ENCODE measurements at places on chromosomes 6 and 20.

GRCh38 chr6:46410334-46410953 is 80.8 kb downstream of the RCAN2 start:
- no peak for DNase-seq

DNA sequence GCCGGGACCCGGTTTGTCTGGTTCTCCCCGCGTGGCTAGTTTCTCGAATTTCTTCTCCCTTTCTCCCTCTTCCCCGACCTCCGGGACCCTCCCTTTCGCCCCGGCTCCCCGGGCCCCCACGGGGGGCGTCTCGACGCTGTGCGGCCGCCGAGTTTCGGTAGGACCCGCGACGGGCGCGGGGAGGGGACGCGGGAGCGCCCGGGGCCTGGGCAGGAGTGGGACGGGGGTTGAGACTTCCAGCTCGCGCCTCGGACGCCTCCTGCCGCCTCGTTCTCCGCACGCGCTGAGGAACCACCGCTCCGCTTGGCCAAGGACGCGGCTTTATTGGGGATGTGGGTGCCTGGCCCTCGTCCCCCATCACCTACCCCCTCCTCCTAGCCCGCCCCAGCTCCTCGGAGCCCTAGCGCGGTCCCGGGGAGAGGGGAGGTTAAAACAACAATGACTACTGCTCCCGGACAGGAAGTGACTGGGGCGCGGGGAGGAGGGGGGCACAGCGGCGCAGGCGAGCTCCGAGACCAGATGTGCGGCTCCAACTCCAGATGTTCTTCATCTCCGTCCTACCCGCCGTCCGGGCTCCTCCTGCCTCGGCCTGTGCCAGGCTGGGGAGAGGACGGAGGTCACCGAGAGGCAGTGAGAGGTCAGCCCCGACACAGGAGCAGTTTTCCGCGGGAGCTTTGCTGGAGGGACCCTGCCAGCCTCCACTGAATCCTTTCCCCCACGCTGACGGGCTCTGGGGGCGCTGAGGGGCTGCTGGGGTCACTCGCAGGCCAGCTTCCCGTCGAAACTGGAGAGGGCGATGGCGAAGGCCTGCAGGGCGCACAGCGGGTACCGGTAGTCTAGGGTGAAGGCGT is 917 bp upstream of the TEAD3 start:
- DNase-seq = no peak

GRCh38 chr6:137836788-137837187 is 30.3 kb upstream of the TNFAIP3 start:
- no peak for DNase-seq

GRCh38 chr6:68638230-68638900 is 3.3 kb downstream of the ADGRB3 start:
- DNase-seq = no peak

- DNase-seq = no peak
Observed at GRCh38 chr6:105273589-105273988, 93.8 kb upstream of the POPDC3 start.

DNA sequence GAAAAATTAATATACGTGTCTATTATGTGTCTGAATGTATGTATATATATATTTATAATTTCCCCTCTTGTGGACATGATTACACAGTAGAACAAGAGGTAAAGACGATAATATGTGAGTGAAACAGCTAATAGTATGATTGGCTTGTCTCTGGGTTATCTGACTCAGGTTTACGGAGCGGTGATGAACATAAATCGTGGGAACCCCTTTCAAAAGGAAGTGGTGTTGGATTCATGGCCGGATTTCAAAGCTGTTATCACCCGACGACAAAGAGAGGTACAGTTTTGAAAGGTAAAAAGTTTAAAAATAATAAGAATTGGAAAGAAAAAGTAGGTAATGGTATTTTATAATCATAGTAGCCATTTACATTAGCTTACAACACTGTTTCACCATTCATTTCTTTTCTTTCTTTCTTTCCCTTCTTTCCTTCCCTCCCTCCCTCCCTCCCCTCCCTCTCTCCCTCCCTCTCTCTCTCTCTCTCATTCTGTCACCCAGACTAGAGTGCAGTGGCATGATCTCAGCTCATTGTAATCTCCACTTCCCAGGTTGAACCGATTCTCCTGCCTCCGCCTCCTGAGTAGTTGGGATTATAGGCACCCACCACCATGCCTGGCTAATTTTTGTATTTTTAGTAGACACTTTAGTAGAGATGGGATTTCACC is 15.9 kb downstream of the GLYATL3 start:
- no peak for DNase-seq

DNA sequence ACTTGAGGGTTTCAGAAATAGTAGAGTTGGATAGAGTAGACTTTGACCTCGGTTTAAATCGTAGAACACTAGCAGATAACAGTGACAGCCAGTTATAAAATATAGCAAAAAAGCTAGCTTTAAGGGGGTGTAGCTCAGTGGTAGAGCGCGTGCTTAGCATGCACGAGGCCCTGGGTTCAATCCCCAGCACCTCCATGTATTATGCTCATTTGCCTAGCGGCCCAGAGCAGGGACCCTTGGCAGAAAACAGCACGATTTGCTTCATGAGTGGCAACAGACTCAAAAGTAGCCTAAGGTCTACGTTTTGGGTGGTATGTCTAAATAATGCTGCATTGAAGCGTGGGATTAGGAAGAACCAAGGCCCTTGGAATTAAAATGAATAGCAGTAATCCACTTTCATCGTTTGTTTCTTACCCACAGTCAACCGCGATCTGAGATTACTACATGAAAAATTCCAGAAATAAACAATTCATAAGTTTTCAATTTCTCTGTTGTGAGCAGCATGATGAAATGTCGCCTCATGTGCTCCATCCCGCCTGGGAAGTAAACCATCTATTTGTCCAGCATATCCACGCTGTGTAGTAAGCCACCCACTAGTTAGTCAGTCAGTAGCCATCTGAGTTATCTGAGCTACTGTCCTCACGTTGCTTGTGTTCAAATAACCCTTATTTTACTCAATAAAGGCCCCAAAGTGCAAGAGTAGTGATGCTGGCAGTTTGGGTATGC is 184.9 kb downstream of the GPX5 start:
- DNase-seq = no peak

GRCh38 chr6:102215425-102215824 is 821.9 kb downstream of the GRIK2 start:
- DNase-seq = no peak

- DNase-seq = no peak
Observed at GRCh38 chr6:148104131-148104530, 238.5 kb upstream of the SASH1 start.

DNA sequence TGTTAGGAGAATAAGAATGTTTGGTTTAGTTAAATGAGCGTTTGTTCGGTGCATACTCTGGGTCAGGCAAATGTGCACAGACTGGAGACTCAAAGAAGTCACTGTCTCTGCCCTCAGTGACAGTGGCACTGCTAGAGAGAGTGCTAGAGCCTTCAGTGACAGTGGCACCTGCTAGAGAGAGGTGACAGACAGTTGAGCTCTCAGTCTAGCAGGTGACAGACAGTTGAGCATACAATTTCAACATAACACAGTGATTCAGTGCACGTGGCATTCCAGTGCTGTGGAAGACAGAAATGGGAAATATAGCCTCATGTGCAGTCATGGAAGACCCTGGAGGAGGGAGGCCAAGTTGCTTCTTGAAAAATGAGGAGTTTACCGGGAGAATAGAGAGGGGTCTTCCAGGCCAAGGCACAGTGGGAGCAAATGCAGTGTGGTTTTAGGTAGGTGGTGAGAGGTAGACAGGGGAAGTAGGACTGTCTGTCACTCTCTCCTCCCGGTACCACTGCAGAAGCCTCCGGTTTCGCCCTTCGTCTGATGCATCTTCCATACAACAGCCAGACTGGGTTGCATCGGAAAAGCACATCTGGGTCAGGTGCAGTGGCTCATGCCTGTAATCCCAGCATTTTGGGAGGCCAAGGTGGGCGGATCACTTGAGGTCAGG is 107.9 kb upstream of the CLDN20 start:
- DNase-seq = no peak

- no peak for DNase-seq
Observed at GRCh38 chr20:56953048-56953586, 313.3 kb downstream of the BMP7 start.

GRCh38 chr20:49985617-49986016 is 2.8 kb downstream of the SNAI1 start:
- no peak for DNase-seq

- DNase-seq = no peak
Observed at GRCh38 chr6:56772737-56773184, 130.1 kb upstream of the DST start.

DNA sequence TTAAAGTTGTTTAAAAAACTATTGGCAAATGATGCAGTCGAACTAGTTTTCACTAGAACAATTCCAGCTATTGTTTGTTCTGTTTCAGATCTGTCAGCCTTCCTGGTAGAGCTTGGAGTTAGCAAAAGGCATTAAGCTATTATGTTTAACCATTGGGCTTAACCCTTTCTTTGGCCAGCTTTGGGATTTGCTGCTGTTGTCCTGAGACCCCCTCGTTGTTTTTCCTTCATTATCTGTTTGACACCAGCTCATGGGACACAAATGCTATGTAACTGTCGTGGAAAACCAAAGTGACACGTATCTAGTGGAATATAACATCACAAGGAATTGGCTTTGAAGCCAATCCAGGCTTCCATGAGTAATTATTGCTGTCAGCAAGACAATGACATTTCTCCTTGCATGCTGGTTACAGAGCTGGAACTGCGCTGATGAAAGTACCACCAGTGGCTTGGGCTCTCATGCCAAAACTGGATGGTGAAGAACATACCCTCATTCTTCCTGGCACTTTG is 96.0 kb downstream of the EYA2 start:
- no peak for DNase-seq

- DNase-seq = no peak
Observed at GRCh38 chr20:33839591-33839990, 28.4 kb downstream of the CHMP4B start.

DNA sequence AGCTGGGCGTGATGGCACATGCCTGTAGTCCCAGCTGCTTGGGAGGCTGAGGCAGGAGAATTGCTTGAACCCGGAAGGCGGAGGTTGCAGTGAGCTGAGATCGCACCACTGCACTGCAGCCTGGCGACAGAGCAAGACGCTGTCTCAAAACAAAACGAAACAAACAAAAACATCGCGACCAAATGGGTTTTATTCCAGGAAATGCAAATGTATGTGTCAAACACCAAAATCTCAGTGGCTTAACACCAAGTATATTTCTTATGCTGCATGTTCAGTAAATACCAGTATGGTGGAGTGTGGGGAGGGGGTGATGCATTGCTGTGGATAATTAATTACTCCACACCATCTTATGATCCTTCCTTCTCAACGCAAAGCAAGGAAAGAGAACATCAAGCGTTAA is 28.1 kb downstream of the ACTR5 start:
- no peak for DNase-seq

- no peak for DNase-seq
Observed at GRCh38 chr6:74574794-74575193, 631.1 kb downstream of the COL12A1 start.

GRCh38 chr6:38161754-38162492 is 342.4 kb downstream of the ZFAND3 start:
- no peak for DNase-seq

- DNase-seq = no peak
Observed at GRCh38 chr6:150753371-150754064, 112.0 kb upstream of the MTHFD1L start.

DNA sequence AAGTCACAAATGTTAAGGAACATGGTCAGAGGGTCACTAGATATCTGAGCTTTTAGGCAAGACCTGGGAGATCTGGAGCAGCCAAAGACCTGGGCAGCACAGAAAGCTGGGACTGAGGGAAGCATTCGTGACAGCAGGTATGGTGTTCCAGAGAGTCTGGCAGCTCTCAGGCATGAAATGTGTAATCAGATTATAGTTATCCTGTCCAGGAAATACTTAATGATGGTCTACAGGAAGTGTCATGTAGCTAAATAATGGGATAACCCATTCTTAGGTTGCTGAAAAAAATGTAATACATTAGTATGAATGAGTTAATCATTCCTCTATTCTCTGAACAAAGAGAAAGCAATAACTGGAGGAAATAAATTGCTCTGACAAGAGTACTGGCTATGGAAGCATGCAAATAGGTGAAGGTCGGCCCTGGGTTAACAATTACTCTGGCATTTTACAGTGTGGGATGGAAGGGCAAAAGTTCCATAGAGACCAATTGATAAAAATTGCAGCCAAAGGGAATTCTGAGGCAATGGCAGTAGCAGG is 740.5 kb downstream of the CBLN4 start:
- DNase-seq = no peak

- DNase-seq = no peak
Observed at GRCh38 chr6:125013938-125014660, 51.9 kb downstream of the RNF217 start.

- DNase-seq = no peak
Observed at GRCh38 chr6:158233214-158233795, 65.2 kb downstream of the GTF2H5 start.
